Anterior cingulate cortex (tissue), 58 donors: ENCODE measurements at places on chromosomes 1 and 21.

DNA sequence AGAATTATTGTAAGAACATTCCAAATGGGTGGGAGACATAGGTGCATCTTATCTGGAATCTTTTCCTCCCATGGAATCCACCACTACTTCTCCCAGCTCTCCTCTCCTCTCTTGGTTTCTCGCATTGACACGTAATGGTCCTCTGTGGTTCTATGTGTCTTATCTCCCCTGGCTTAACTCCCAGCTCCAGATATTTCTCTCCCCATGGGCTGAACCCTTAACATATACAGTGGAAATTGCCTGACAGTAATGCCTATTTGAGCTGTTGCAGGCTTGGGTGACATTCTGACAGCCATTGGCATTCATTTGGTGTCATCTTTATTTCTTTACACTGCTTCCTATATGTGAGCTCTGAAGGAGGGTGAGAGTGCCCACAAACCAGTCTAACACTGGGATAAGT is 118.3 kb downstream of the SPATA46 start:
- no peak for DNase-seq

DNA sequence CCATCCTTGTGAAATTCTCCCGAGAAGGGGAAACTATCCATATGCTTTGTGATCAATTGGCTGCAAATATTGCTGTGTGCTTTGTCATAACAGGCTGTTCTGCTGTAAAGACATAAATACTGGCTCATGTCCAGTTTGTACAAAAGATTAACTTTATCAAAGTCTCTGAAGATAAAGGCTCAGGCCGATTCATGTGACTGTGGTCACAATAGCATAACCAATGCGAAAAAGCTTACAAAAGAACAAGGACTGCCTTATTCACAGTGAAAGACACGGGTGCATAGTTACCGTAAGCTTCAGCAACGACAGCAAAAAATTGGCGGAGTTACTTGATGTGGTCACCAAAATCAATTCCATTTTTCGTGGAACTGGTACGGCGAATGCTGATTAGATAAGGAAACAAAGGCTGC is 173.6 kb upstream of the CHRM3 start:
- DNase-seq = peak; percentile 1

DNA sequence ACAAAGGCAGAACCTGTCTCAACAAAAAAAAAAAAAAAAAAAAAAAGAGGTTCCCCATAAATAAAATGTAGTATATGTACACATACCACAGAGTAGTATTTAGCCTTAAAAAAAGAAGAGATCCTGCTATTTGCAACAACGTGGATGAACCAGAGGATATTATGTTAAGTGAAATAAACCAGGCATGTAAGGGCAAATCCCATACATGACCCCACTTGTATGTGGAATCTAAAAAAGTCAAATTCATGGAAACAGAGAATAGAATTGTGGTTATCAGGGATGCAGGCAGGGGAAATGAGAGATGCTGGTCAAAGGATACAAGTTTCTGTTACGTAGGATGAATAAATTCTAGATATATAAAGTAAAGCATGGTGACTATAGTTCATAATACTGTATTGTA is 16.7 kb downstream of the SLC44A3 start:
- no peak for DNase-seq

GRCh38 chr1:205926213-205926612 is 17.0 kb downstream of the SLC26A9 start:
- no peak for DNase-seq

DNA sequence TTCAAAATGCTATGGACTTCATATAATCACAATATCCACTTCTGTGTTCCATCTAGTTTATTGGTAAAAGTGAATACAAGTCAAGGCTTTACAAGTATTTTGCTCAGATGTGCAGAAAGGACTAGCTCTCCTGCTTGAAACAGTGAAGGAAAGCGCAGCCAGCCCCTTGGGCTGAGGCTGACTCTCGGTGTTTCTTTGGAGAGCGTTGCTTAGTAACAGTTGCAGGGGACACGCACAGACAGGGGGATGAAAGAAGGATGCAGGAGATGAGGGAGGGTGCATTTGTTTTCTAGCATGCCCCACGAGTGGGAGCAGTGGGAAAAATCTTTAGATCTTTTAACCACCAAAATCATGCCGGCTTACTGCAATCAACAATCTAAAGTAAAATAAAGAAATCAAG is 9.1 kb downstream of the PYCR2 start:
- no peak for DNase-seq

- DNase-seq = no peak
Observed at GRCh38 chr1:218614031-218614430, 268.9 kb downstream of the TGFB2 start.

GRCh38 chr1:197920067-197920396 is 2.9 kb downstream of the LHX9 start:
- no peak for DNase-seq

- DNase-seq = no peak
Observed at GRCh38 chr1:155976913-155977689, 1.2 kb downstream of the ARHGEF2 start.

GRCh38 chr1:47388891-47389238 is 27.2 kb upstream of the FOXE3 start:
- peak; percentile 33 for DNase-seq

- no peak for DNase-seq
Observed at GRCh38 chr1:103197216-103197615, 88.9 kb upstream of the COL11A1 start.

- no peak for DNase-seq
Observed at GRCh38 chr1:161131523-161132409, 701 bp downstream of the DEDD start.
